ENCODE measurements at places on chromosomes 12 and 14.

DNA sequence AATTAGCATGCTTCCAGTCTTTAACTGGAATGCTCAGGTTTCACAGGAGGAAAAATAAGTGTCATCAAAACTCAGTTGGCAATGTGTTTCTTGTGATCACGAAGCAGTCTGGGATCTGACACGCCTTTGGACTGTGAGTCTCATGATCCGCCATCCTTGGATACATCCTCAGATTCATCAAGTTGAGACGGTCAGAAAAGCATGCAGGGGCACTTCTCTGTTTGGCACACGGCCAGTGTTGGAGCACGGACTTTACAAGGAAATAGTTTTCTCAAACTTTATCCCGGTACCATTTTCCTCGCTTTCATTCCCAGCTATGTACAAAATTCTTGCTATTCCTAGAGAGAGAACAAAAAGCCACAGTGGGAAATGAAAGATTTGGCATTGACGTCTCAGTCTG lies 88.4 kb upstream of the PARP11 start:
- no peak for DNase-seq

DNA sequence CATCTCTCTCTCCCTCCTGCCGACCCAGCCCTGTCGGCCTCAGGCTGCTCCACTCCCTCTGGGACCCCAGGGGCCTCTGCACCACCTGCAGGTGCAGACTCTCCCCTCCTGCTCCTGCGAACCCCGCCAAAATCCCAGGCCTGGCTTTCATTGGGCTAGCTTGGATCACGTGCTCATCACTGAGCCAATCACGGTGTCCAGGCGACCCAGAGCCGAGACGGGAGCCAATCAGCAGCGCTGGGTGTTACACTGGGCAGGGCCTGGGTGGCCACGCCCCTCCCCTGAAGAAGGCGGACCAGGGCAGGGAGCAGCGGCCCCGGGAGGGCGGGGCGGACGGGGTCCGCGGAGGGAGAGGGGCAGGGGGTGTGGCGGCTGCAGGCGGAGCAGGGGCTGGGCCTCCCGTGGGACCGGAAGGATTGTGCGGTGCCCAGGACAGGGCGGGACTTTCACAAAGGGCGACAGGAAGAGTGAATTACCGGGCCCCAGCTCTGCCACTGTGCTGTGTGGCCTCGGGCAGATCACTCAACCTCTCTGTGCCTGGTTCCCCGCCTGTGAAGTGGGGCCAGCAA lies 66.6 kb upstream of the FBRSL1 start:
- no peak for DNase-seq

DNA sequence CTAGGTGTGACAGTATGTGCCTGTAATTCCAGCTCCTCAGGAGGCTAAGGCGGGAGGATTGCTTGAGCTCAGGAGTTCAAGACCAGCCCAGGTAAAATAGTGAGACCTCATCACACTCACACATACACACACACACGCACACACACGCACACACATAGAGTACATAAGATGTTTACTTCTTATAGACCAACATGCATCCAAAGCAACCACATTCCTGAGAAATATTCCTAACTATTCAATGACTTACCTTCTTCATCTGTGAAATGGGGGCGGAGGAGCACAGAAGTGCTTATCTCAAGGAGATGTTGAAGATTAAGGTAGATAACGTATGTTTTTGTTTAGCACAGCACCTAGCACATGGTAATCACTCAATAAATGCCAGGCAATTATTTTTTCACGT lies 6.4 kb downstream of the NDUFA12 start:
- DNase-seq, result no peak

GRCh38 chr14:89953602-89954001 lies 928 bp downstream of the EFCAB11 start:
- DNase-seq, result no peak

DNA sequence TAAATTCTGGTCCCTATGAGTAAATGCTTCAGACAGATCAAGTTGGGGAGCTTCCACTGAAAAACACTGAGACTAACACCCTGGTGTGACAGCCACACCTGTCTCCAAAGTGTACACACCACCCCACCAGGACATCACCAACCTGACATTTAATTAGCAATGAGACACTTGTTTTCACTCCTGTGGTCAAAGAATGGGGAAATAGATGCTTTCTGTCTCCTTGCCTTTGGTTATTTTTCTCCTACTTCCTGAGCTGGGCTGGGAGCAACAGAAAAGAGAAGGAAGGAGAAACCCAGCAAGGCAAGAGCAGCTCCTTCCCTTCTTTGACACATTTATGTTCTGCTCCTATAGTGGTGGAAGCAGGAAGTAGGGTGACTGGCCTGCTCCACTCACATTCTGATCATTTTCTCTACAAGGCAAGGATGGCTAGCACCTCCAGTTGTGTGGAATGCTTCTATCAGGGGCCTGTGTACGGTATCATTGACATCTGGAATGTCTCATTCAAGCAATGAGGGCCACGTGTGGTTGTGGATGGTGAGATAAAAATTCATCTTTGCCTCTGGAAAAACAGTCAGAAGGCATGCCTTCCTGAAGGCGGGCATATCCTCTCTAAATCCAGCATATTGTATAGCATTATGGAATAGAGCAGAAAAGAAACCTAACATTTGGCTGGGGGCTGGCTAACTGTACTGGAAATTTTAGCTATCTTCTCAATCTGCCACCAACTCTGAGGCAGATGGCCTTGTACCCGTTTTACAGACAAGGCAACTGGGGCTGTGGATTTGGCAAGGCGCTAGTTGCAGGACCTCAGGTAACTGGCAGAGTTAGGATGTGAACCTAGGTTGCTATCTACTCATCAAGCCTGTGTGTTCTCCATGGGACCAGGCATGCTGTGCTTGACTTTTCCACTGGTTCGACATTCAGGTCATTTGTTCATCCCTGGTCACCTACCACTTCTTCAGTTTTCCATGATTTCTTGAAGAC lies 24.8 kb upstream of the LGALS3 start:
- no peak for DNase-seq

- DNase-seq, result peak; percentile 85
Observed at GRCh38 chr12:89040146-89040964, 311.9 kb downstream of the DUSP6 start.

DNA sequence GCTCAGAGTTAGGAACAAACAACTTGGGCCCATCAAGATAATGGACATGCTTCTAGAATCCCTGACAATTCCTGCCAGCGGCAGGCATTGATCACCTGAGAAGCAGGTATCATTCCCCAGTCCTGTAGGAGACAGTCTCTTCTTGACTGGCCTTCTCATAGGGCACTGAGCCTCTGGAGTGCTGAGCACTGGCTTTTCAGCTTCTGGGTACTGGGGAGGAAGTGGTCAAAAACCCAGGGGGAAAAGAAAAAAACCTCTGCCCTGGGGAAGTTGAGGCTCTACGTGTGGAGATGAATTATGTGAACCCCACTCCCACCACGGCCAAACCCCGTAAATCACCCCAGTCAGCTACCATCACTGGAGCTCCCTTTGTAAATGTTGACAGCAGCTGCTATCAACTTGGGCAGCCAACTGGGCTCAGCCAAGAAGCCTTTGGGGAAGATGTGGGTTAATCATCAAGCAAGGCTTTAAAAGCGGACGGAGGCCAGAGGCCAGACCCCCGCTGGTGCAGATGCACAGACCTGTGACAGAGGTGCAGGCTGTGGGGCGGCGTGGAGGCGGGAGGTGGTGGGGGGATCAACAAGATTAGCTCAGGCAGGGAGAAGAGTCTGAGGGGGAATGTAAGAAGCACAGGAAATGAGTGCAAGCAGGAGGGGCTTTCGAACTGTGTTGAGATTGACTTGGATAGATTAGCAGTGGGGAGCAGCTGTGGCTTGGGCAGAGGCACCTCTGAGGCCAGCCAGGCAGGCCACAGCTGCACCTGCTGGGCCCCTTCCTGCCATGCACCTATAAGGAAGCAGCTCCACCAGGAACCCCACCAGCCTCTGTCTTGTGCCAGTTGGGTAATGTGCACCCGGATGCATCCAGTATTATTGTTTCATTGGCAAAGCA lies 105.4 kb upstream of the HIF1A start:
- no peak for DNase-seq

- DNase-seq, result no peak
Observed at GRCh38 chr12:124868252-124869058, 4.8 kb upstream of the SCARB1 start.

GRCh38 chr14:35506461-35506860 lies 27.5 kb upstream of the INSM2 start:
- no peak for DNase-seq

DNA sequence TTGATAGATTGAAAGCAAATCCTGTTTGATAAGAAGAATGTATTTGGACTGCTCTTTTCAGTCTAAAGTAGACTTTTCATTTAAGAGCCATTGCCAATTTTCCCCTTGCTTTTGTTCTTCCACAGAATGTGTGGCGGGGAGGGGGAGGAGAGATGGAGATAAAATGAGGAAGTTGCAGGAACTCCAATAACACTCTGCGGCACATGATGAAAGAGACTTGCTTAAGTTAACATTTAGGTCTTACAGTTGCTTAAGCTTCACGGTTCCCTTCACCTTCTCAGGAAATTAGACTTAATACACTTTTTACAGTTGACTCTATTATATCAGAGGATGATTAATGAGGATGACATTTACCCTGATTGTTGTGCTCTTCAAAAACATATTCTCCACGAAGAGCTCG lies 537.3 kb downstream of the TMTC2 start:
- DNase-seq, result no peak

GRCh38 chr14:102857444-102857843 lies 65.0 kb upstream of the AMN start:
- DNase-seq, result no peak

DNA sequence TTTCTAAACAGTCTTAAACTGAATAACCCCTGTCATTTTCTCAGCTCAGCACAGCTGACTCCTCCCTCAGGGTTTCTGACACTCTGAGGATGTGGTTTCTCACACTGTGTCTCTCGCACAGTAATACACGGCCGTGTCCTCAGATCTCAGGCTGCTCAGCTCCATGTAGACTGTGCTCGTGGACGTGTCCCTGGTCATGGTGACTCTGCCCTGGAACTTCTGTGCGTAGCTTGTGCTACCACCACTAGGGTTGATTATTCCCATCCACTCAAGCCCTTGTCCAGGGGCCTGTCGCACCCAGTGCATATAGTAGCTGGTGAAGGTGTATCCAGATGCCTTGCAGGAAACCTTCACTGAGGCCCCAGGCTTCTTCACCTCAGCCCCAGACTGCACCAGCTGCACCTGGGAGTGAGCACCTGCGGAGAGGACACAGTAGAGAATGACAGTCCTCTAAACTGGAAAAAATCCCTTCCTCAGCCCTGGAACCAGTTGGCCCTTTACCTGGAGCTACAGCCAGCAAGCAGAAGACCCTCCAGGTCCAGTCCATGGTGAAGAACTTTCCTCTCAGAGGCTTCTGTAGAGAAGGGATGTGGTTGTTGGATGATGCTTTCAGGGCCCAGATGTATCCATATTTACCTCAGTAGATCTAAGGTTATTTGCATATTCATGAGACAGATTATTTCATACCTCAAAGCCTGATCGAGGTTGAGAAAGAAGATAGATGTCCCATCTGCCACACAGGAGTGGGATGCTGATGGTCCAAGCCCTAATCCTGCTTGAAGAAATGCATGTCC lies 984.8 kb downstream of the TMEM121 start:
- peak; percentile 46 for DNase-seq

- no peak for DNase-seq
Observed at GRCh38 chr14:100844082-100844408, 18.1 kb downstream of the MEG3 start.

DNA sequence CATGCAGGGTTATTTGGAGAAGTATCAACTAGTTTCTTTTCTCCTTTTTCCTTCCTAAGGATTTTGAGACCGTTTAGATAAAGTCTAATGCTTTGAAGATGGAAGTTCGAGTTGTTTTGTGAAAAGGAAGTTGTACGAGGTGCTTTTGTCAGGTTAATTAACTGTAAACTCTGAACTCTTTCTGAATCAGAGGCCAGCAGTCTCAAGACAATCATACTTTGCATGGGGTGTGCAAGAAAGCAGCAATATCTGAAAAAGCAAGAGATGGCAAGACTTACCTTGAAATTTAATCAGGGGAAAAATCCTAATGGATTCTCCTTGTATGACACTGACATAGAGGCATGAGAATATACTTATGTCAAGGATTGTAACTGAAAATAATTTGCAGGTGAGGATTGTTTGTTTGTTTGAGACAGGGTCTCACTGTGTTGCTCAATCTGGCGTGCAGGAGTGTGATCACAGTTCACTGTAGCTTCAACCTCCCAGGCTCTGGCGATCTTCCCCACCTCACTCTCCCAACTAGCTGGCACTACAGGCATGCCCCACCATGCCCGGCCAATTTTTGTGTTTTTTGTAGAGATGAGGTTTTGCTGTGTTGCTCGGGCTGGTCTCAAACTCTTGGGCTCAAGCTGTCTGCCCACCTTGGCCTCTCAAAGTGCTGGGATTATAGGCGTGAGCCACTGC lies 170.2 kb upstream of the HMGA2 start:
- no peak for DNase-seq

DNA sequence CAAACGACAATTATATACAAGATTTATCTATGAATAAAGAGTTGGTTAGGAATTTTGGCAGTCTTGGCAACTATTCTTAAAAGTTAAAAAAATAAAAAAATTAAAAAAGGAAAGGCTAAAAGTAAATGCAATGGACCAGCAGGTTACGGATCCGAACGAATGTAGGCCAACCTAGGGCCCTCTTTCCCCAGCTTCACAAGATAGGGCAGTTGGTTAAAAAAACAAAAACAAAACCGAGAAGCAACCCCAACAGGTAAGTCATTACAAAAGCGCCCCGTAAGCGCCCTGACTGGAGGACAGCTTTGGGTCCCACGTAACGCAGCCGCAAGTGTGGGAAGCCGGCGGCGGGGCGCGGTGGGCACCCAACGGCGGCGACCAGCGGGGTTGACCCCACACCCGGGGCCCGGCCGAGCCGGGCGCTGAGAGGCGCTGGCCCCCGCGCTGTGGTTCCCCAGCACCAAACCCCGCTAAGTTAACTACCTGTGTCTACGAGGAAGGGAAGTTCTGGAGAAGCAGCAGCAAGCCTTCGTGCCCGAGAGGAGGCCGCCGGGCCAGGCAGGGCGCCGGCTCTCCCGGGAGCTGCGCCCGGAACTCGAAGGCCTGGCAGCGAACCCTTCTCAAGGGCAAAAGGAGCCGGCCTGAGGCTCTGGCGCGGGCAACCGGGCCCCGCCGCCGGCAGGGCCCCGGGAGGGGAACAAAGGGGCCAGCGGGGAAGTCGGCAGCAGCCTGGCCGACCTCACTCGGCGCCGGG lies 882 bp downstream of the HECTD1 start:
- DNase-seq, result peak; percentile 66

- DNase-seq, result no peak
Observed at GRCh38 chr14:76904100-76904739, 78.0 kb downstream of the LRRC74A start.

DNA sequence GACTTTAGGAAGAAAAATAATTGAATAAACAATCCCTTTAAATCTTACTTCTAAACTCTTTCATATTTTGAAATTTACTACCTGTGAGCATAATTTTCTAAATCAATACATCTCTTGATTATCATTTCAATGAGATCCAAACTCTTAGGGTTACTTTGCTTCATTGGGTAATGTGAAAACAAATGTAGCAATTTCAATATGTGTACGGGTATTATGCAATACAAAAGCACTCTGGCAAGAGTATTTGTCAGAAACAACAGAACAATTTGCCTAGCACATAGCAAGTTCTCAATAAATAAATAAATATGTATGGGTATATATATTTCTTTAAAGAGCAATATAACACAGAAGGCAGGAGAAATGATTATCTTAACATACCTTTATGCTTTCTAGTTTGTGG lies 77.1 kb downstream of the PLEKHG7 start:
- DNase-seq, result no peak

- DNase-seq, result no peak
Observed at GRCh38 chr12:119835068-119835467, 42.1 kb downstream of the CIT start.

Measured in activated CD4-positive, alpha-beta T cell treated with anti-CD3 and anti-CD28 coated beads, Interleukin-2, amount 50 U/mL, for 48 hours (primary cell).